ENCODE measurements at places on chromosomes 2 and 18. TPM values are rescaled to one million over a fixed set of nuclear protein-coding genes. Genes with fewer than 3 reads are reported as not detected.

The ORMDL1 gene
- 43.4 TPM for total RNA-seq

The PROC gene
- total RNA-seq: 4.6 TPM

The MARS2 gene
- 12.1 TPM for total RNA-seq

The ALPG gene
- 0.38 TPM for total RNA-seq
